ENCODE measurements at places on chromosomes 7 and 10.
A peak's percentile ranks its signal among the peaks of the same experiment; 100 is the strongest.

GRCh38 chr10:128016423-128017060, 109.6 kb downstream of the PTPRE start:
- DNase-seq, result no peak

GRCh38 chr7:105841866-105842265, 34.5 kb downstream of the ATXN7L1 start:
- DNase-seq, result no peak

- peak; percentile 53 for DNase-seq
Measured at GRCh38 chr7:100157334-100158228, 942 bp downstream of the TRAPPC14 start.

- no peak for DNase-seq
Measured at GRCh38 chr10:123236126-123236525, 81.9 kb downstream of the BUB3 start.

DNA sequence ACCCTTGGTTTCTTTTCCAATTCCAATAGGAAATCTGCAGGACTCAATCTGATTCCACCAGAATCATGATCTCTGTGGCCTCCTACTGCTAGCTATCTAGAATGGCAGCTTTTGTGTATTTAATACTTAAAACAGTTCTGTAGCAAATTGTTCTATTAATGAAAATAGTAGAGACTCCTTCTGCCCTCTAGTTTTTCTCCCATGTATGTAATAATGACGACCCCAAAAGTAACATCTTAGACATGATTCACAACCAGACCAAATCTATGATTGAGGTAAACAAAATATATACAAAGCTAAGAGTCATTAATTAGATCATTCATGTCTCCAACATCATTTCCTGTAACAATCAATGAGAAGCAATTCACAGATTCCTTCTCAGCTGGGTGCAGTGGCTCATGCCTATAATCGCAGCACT, 259.1 kb upstream of the MKLN1 start:
- no peak for DNase-seq

- peak; percentile 16 for DNase-seq
Measured at GRCh38 chr7:117479225-117480054, at the start of gene CFTR. Gene CFTR (plus strand): TSS chr7:117480025. CDS start chr7:117480095, 70 bp downstream.

DNA sequence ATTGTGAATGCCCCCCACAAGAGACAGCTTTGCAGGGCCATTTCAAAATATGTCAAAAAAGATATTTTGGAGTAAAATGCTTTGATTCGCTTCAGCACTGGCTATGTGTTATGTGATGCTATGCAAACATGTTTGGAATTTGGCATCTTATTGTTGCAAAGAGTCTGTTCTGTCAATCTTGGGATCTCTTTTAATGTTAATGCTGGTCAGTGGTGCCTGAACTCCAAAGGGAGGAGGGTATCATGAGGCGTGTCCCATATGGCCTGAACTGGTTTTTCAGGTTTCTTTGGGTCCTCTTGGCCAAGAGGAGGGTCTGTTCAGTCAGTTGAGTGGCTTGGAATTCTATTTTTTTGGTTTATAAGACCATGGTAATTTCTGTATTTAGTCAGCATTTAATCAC, 81.4 kb downstream of the HECW1 start:
- DNase-seq, result no peak

DNA sequence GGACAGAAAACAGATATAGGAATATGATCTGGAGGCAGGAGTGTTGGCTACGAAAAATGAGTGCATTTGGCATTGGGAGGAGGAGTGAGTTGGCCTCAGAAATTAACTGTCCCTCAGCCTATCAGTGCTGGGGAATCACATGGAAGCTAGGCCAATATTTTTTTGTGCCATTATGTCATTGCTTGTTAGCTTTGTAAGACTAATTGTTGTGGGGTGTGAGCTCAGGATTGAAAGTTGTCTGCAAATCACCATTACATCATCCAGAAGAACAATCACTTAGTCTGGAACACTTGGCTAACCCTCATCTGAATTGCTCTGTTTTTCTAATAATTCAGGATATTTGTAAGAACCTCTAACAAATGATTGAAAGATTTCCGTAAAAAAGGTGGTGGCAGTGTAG, 45.2 kb upstream of the SEMA3D start:
- no peak for DNase-seq

GRCh38 chr7:21965291-21965690, 19.6 kb upstream of the CDCA7L start:
- DNase-seq, result no peak

GRCh38 chr10:112758961-112759360, 191.1 kb upstream of the TCF7L2 start:
- DNase-seq, result no peak

Measured in GM13976 (cell line).